Esophagus squamous epithelium (tissue), 5 donors: ENCODE measurements at places on chromosomes 2 and 18.

DNA sequence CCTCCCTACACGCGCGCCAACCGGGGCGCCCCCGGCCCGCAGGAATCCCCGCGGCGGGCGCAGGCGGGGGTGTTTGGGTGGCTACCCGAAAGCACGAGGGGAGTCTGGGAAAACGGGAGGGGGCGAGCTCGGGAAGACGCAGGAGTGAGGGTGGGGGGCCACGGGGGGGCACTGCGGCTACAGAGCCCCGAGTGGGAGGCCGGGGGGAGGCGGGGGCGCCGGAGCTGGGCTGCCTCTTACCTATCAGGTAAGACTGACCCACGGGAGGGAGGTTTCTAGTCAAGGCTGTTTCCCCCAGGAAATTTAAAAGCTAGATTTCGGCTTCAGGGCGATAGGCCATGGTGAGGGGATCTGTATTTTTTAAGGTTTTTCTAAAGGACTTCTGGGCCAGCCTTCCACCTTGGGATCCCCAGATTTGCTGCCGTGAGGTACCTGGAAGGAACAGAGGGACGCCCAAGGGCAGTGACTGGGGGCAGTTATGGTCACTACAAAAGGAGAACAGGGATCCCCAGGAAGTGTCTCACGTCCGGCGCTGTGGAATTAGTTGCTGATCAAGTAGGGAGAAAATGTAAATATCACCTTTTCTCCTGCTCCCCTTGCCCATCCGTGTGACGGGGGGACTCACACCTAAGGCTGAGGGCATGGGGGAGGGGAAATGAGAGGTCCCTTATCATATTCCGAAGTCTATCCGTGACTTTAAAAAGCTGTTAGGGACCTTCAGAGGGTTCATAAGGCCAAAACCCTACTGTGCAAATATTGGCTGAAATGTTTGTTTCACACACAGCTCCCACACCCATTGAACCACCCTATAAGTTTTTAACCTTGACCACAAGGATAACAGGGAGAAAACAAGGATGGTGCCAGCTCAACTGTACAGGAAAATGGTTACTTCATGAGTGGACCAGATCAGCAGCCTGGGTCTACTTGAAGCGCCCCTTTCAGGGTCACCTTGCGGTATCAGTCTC is 638 bp upstream of the IRS1 start:
- DNase-seq = no peak

GRCh38 chr2:220043990-220044335 is 416.5 kb downstream of the SLC4A3 start:
- DNase-seq = no peak

- DNase-seq = no peak
These were observed 303.3 kb upstream of the GULP1 start for GRCh38 chr2:187988348-187988747.

DNA sequence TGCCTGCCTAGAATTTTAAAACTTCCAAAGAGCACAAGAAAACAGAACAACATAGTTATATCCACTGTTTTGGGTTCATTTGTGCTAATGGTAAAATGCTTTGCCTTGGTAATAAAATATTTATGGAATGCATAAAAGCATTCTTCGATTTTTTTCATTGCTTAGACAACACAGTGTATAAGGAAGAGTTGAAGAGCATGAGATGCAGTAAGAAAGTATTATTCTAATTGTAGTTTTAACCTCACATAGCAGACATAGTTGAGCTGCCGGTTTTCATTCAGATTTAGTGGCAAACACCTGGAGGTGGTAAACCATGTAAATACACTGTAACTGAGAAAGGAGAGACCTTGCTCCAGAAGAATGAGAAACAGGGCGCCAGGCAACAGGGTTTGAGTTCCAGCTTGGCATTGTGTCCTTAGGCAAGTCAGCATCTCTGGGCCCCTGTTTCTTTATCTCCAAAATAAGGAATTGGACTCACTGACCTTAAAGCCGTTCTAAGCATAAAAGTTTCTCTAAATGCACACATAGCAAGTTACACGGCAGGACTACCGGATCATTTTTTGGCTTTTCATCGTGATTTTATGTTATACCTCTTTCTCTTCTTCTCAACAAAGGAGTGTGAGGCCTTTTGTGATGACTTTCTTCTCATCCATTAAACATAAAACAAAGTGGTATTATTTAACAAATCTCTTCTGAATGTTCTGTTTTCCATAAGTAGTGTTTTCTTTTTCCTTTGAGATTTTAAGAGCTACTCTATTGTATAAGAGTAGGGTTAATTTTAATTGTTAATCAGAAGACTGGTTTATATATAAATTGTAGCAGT is 7.9 kb downstream of the UGP2 start:
- DNase-seq = no peak

- DNase-seq = no peak
These were observed 143.5 kb downstream of the SH3RF3 start for GRCh38 chr2:109272461-109272860.

DNA sequence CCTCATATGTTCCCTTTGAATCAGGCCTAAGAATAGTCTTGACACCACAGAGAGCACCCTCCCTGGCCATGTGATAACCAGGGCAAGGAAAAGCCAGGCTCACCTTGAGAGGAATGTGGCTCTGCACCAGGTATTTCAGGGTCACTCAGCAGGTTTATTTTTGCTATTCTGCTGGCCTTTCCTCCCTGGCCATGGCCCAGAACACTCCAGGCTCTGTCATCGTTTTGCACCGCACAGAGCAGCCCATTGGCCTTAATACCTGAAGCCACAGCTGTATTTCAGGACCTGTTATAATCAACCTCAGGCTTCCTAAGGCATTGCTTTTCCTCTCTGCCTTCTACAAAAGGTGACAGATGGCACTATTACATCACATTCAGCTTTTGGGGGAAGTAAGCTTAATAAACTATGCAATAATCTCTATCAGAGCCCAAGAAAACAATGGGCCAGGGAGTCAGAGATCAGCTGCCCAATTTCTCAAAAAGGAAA is 668.3 kb downstream of the IRS1 start:
- no peak for DNase-seq

GRCh38 chr2:148876595-148877402 is 1.8 kb downstream of the KIF5C start:
- DNase-seq = no peak

DNA sequence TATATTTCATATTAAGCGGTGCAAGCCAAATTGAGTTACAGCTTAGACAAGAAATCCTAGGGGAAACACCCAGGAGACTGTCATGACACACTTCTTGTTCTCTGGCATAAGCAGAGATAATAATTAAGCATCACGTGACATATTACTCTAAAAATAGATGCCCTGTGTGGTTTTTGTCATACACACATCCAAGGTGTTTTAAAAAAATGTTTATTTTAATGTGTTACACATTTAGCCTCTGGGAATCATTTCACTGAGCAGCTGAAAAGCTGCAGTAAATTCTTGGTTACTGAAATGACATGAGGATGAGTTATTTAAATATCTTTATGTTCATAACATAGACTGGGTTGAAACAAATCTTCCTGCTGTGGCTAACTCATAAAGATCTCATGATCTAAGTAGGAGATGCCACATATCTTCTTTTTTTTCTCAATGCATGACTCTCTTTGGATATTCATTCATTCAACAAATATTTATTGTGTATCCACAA is 38.0 kb upstream of the ERMN start:
- no peak for DNase-seq

DNA sequence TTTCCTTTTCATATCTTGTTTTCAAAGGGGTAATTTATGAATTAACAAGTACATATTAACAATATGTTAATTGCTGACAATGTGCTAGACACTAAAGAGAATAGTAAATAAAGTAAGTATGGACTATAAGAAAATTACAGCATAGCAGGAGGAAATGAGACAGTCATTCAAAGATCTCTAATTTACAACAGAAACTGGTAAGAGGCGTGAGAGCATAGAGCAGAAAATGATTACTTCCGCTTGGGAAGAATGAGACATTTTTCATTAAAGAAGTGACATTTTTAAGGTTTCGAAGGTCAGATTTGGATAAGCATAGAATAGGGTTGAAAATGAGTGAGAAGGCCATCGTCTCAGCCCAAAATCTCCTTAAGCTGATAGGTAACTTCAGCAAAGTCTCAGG is 184.4 kb upstream of the SESTD1 start:
- no peak for DNase-seq

- no peak for DNase-seq
These were observed 75.9 kb downstream of the TXNL1 start for GRCh38 chr18:56562479-56562878.

GRCh38 chr18:70243131-70243929 is 37.8 kb upstream of the RTTN start:
- no peak for DNase-seq

- no peak for DNase-seq
These were observed 55.1 kb upstream of the MAP4K3 start for GRCh38 chr2:39492095-39492590.

- DNase-seq = no peak
These were observed 57.2 kb downstream of the CDC42EP3 start for GRCh38 chr2:37614061-37614738.

DNA sequence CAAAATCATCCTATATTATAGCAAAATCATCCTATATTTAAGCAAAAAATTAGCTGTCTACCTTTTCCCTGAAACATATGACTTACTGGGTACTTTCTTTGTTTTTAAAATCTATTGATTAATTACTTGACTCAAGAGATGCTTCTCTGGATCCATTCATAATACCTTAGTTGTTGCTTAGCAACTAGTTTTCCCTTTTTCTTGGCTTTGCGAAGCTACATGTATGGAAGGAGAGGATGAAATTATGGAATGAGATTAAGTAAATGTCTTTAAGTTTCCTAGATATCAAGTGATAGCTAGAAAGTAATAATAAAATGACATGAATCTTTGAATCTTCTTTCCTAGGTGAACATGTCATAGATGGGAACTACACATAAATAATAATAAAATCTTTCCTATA is 1033.2 kb upstream of the FAM98A start:
- no peak for DNase-seq

DNA sequence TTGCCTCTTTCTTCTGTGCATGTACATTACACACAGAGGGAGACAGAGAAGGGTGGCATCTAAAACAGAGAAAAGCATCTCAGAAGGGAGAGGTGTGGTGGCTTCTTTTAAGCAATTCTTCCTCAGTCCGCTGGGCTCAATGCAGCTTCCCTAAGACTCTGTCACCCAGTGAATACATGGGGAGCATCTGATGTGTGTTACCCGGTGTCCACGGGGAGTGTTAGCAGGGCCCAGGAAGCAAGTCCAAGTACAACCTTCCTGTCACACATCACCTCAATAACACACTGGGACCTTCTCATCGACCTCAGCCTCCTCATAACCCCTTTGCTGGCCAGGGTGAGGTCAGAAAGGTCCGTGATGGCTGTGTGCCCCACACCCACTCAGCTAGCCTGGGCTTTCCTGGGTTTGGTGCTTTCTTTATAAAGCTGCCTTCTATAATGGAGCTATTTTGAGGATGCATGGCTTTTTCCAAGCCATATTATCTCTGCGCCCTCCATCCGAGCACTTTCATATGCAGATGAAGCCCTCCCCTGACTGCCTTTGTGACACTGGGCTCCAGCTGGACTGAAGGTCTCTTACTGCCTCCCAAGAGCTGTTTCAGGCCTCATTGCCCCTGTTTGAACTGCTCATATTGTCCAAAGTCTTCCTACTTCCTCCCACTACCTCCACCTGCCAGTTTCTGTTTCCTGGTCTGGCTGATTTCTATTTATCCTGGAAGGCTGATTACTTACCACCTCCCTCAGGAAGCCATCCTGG is 21.4 kb downstream of the TNFRSF11A start:
- no peak for DNase-seq

DNA sequence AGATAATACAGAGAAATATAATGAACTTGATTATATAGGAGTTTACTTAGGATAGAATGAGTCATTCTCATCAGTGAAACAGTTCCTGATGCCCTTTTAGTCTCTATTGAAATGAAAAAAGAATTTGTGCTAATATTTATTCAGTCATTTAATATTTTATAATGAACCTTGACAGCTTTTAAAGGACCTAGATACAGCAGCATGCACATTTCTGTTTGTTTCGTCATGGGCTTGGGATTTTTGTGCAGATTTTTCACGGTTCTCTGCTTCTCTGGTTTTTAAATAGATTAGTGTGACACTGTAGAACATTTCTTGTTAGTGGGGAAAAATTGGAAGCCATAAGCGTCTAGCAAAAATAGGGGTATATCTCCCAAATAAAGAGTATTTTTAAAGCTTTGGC is 60.7 kb downstream of the NABP1 start:
- no peak for DNase-seq

DNA sequence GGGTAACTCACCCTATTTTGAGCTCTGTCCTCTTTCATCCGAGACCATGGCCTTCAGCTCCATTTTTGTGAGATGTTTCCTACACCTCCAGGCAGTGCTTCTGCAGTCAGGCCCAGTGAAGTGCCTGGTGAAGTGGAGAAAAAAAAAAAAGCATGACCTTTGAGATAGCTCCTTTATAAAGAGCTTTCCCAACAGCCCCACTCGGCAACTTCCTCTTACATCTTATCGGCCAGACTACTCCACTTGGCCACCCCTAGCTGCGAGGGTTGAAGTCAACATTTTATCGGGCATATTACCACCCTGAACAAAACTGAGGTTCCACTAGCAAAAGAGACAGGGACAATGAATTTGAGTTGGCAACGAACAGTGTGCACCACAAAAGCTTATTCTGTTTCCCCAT is 124.8 kb upstream of the RNF152 start:
- no peak for DNase-seq

DNA sequence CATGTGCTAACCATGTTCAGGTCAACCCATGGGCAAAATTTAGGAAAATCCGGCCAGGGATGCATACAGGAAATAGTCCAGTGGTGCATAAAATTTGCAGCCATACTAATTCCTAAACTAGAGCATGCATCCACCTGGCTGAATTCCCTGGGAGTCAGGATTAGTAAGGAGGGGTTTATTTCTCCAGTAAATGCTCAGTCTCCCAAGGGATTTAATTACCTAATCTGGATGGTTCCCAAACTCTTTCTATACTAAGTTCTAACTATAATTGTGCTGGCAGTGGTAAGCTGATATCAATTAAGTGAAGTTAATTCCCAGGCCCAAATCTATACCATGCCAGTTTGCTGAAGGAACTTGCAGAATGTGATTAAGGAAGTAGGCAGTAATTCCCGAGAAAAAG is 26.2 kb upstream of the EVA1A start:
- DNase-seq = no peak

DNA sequence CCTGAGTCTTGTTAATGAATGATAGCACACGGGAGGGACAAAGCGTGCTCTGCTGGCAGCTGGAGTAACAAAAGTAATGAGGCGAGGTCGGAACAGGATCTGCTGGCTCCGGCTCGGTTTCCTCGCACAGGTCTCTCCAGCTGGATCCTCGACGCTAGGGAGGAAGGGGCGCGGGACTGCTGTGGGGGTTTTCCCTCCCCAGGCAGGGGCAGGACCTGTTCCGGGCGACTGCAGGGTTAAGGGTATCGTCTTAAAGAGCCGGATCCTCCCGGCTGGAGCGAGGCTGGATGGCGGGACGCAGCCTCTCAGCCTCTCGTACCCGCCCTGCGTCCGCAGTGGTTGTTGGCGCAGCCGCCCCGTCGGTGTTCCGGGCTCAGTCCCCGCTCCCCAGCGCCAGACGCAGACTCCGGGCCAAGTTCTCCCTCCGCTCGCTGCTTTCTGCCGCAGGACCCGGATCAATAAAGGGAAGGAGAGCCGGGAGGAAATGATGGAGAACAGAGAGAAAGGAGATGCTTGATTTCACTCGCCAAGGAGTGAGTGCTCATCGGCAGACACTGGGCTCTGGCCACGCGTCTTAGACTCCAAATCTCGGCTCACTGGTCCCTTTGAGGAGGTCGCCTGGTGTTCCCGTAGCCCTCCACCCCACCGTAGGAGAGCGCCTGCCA is 1.1 kb upstream of the LIPG start:
- no peak for DNase-seq
